ENCODE measurements at places on chromosomes 4 and X. TPM values are rescaled to one million over a fixed set of nuclear protein-coding genes. Genes with fewer than 3 reads are reported as not detected.

DNA sequence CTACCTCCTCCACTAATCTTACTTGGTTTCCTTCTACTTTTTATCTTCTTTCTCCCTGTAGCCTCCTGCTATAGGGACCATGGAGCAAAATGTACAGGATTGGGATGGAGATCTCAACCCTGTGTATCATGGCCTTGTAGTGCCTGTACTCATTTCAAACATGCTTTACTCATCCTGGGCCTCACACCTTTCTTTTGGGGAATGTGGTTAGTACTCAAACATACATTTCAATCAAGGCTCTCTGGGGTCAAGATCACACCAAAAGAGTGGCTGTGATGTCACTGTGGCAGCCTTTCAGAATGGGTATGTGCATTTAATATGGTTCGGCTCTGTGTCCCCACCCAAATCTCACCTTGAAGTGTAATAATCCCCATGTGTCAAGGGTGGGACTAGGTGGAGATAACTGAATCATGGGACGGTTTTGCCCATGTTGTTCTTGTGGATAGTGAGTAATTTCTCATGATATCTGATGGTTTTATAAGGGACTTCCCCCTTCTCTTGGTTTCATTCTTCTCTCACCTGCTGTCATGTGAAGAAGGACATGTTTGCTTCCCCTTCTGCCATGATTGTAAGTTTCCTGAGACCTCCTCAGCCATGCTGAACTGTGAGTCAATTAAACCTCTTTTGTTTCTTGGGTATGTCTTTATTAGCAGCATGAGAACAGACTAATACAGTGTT is 205.1 kb downstream of the RASL11B start:
- DNase-seq = no peak

GRCh38 chr4:188778905-188779304 is 639.7 kb downstream of the TRIML1 start:
- DNase-seq = no peak

The HPSE gene
- 3.9 TPM for total RNA-seq

DNA sequence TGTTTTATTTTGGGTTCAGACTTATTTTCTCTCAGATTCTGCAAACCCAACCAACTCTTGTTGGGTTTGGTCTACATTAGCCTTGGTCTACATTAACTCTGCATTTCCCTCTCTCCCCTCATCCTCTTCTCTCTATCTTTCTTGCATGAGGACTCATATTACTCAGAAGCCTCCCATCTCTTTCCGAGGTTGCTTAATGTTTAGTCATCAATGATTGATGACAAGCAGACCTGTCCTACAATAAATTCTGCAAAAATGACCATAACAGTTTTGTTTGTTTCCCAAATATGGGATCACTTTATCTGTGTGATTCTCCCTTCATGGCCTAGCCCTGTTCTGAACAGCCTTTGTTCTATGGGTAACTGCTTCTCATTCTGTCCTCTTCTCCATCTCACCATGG is 75.2 kb downstream of the GABRB1 start:
- no peak for DNase-seq

The SLC9B1 gene
- 7.2 TPM for total RNA-seq

DNA sequence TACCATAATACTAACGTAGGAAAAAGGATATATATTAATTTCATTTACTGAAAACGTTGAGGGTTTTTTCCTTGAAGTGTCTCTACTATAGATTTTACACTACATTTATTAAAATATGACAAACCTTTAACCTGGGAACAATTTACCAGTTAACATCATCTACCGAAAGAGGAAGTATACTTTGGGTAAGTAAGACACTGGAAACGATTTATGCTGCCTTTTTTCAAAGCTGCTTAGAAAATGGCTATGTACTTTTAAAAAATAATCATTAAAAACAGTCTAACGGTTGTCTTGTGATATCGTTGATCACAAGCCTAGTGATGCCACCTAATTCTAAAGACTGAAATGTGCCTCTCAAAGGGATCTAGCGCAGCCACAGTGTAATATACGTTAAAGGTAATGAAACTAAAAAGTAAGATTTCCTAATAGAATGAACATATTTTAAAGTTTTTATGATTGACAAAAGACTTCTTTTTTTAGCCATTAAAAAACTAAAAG is 50.4 kb downstream of the STX18 start:
- no peak for DNase-seq

- no peak for DNase-seq
Observed at GRCh38 chr4:139501927-139502899, 48.3 kb downstream of the RAB33B start.

DNA sequence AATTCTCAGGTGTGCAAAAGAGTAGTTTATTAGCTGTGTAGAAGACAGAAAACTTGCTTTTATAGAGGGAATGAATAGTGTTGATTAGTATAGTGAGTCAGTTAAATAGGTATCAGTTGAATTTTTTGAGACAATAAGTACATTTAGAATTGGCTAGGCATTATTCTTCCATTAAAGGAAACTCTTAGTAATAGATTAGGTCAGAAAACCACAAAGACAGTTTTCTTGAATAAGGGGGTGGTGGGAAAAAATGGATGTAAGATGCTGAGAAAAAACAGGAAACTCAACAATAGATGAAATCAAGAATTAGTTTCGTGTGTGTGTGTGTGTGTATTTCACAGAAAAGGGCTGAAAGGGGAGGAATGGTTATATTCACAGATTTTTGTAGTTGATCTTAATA is 16.8 kb downstream of the CD38 start:
- no peak for DNase-seq

- DNase-seq = no peak
Observed at GRCh38 chr4:4854649-4855295, 4.7 kb upstream of the MSX1 start.

DNA sequence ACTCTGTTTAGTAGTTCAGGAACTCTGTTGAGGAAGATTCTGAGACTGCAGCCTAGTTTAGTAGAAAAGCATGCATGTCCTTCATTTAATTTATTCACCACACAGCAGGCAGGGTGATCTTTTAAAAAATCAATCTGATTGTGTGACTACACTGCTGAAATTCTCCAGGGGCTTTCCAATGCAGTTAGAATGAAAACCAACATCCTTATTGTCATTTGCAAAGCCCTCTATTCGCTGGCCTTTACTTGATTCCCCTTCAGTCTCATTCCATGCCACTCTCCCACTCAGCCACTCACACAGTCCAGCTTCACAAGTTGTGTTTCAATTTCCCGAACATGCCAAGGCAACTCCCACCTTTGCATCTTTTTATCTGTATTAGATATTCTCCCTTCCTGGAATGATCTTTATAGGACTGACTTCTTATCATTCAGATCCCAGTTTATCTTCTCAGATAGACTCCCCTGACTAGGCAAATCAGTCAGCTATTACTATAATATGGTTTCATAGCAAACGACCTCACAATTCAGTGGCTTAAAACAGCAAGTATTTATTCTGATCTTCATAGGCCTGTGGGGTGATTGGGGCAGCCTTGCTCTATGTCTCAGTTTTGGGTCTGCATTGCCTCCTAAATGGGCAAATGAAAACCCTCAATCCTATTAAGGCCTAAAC is 21.3 kb upstream of the FTHL17 start:
- no peak for DNase-seq

GRCh38 chr4:42478509-42478908 is 81.2 kb downstream of the SHISA3 start:
- DNase-seq = no peak

GRCh38 chr4:155854582-155855226 is 11.4 kb downstream of the ASIC5 start:
- no peak for DNase-seq

GRCh38 chrX:1661048-1661921 is 46.4 kb downstream of the ASMT start:
- DNase-seq = no peak

DNA sequence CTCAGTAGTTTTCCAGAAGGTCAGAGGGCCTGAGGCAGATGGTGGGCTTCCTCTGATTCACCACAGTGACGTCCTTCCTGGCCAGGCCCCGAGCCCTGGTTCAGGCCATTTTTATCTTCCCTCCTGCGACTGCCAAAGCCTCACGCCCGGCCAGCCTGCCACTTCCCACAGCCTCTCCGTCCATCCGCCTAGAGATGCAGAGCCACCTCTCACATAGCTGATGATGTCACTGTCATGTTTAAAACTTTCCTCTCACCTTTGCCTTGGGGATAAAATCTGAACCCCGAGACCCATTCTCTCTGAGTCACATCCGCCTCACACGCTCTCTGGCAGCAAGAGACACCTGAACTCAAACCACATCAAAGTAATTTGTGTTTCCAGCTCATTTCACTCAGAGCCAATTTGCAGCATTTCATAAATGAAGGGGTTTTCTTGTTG is 175.3 kb downstream of the QDPR start:
- no peak for DNase-seq

- no peak for DNase-seq
Observed at GRCh38 chr4:82033862-82034261, 339.9 kb downstream of the HNRNPD start.

GRCh38 chr4:158824425-158825274 is 55.8 kb downstream of the FNIP2 start:
- DNase-seq = no peak

GRCh38 chr4:56342746-56343145 is 44.5 kb downstream of the AASDH start:
- DNase-seq = no peak

DNA sequence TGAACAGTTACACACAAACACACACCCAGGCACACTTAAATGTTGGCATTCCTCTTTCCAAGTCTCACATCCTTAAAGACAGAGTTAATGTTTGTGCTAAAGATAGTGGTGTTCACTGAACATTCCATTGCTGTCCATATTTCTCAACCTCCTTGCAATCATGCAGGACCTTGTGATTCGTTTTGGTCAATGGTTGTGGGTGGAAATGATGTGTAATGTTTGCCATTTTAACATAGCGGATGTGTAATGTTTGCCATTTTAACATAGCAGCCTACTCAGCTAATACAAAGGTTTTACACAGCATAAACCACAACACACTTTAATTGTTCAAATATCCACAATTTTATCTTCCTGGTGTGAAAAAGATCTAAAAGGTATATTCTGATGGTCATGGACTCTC is 93.9 kb downstream of the CEP44 start:
- DNase-seq = no peak

The ZNF711 gene
- 25.4 TPM for total RNA-seq

- DNase-seq = no peak
Observed at GRCh38 chr4:156788782-156789181, 182.8 kb downstream of the PDGFC start.

The CRMP1 gene
- 6.0 TPM for total RNA-seq

- no peak for DNase-seq
Observed at GRCh38 chrX:38669428-38669827, 108.1 kb downstream of the TSPAN7 start.

GRCh38 chrX:126655061-126655460 is 102.4 kb upstream of the DCAF12L1 start:
- DNase-seq = no peak

The EFHC2 gene
- total RNA-seq = 1.6 TPM

GRCh38 chrX:142978130-142978684 is 47.5 kb upstream of the SPANXN4 start:
- no peak for DNase-seq

The IL9R gene
- total RNA-seq = not detected

The DAPP1 gene
- total RNA-seq = 27.6 TPM

The ASB12 gene
- 2.6 TPM for total RNA-seq

- no peak for DNase-seq
Observed at GRCh38 chrX:43559644-43560043, 96.5 kb upstream of the MAOA start.

DNA sequence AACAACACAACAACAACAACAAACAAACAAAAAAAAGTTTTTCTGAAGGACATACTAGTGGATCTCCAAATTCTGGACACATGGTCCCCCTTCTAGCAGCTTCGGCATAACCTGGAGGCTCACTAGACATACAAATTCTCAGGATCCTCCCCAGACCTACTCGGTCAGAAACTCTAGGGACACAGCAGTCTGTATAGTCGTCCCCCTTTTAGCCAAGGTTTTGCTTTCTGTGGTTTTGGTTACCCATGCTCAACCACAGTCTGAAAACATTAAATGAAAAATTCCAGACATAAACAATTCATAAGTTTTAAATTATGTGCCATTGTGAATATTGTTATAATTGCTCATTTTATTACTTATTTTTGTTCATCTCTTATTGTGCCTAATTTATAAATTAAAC is 45.2 kb upstream of the SHISA3 start:
- DNase-seq = no peak

The OTC gene
- total RNA-seq = not detected

- DNase-seq = no peak
Observed at GRCh38 chr4:33751050-33751449, 2493.3 kb downstream of the ARAP2 start.

DNA sequence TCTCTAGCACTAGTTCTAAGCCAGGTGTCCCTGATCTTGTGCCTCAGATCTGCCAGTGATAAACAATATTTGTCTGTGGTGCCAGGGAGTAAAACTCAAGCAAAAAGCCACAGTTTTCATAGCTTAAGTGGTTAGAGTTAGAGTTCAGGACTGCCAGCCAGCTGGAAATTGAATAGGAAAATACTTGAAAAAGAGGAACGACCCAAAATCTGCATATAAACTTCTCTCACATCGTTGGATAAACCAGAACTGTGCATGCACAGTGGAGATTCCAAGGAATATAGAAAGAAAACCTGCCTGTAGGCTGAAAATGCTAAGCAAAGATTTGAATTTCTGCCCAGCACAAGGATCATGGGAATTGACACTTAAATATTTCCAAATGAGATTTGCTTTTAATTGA is 35.0 kb upstream of the GNPDA2 start:
- DNase-seq = no peak

The EPHA5 gene
- 0.59 TPM for total RNA-seq

The FGG gene
- not detected for total RNA-seq

GRCh38 chr4:16890651-16891050 is 7.8 kb downstream of the LDB2 start:
- no peak for DNase-seq

The TRAPPC11 gene
- 58.2 TPM for total RNA-seq

DNA sequence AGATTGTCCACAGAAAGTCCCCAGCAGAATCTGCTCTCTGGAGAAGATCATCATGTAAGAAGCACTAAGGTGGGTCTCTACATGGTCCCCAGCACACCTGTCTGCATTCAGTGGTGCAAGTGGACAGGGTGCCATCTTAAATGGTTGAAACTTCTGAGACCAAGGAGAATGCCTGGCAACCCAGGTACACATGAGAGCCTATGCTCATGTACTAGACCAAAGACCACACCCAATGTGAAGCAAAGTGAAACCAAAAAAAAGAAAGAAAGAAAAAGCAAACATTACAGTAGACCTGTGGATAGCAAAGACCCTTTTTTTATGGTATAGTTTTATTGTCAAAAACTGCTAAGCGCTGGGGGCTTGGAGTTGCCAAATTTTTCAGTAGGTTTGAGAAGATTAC is 15.0 kb downstream of the CD40LG start:
- no peak for DNase-seq

DNA sequence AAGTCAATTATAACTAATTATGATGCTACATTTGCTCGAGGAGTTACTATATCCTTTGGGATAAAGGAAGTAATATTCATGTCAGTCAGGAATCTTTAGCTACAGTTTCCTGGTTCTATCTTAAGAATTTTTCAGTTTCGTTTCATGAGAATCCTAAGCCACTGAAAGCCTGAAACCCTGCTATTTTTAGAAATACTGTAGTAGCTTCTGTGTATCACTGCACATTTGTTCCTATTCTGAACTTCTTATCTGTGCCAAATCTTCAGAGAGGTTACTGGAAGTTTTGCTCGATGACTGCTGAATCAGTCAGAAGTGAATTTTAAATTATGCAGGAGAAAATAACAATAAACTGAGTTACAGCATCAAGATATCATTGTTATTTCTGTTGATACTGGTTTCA is 249.2 kb downstream of the TENM3 start:
- DNase-seq = peak; percentile 55

The ABLIM2 gene
- total RNA-seq = 5.0 TPM

- no peak for DNase-seq
Observed at GRCh38 chr4:7941111-7941964, 1.7 kb upstream of the AFAP1 start.

The C1QTNF7 gene
- total RNA-seq = 3.7 TPM
